ENCODE measurements at places on chromosomes 12 and 14.

DNA sequence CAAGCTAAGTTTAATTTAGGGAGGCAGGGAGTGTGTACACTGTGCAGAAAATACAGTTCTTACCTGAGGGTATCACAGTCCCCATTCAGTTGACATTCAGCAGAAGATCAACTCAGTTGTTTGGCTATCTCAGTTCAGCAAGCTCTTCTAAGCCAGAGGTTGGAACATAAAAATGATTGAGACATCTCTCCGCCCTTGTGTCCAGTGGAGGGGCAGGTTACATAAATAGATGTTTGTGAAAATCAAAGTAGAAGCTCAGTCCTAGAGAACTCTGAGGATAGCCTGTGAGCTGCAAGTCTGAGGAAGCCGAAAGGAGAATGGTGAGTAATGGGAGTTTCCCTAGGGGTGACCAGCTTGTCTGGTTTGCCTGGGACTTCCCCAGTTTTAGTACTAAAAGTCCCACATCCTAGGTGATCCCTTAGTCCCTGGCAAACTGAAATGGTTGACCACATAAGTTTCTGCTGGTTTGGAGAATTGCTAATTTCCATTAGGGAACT, 251.4 kb upstream of the ATP2B1 start:
- DNase-seq = no peak

GRCh38 chr12:93245543-93245942, 132.2 kb upstream of the NUDT4 start:
- DNase-seq = no peak

- no peak for DNase-seq
Observed at GRCh38 chr12:104285740-104286515, 17.6 kb upstream of the EID3 start.

GRCh38 chr14:76844223-76844622, 18.0 kb downstream of the LRRC74A start:
- DNase-seq = no peak

- no peak for DNase-seq
Observed at GRCh38 chr12:131642101-131642540, 68.8 kb upstream of the SFSWAP start.

DNA sequence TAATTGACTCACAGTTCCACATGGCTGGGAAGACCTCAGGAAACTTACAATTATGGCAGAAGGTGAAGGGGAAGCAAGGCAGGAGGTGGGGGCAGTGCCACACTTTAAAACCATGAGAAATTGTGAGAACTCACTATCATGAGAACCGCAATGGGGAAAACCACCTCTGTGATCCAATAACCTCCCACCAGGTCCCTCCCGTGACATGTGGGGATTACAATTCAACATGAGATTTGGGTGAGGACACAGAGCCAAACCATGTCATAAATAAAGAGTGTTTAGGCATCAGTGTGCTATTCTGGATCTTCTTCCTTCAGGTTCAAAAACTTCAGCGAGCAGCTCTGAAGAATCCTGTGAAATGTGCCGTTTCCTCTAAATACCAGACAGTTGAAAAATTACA, 9.7 kb downstream of the DDX47 start:
- no peak for DNase-seq

DNA sequence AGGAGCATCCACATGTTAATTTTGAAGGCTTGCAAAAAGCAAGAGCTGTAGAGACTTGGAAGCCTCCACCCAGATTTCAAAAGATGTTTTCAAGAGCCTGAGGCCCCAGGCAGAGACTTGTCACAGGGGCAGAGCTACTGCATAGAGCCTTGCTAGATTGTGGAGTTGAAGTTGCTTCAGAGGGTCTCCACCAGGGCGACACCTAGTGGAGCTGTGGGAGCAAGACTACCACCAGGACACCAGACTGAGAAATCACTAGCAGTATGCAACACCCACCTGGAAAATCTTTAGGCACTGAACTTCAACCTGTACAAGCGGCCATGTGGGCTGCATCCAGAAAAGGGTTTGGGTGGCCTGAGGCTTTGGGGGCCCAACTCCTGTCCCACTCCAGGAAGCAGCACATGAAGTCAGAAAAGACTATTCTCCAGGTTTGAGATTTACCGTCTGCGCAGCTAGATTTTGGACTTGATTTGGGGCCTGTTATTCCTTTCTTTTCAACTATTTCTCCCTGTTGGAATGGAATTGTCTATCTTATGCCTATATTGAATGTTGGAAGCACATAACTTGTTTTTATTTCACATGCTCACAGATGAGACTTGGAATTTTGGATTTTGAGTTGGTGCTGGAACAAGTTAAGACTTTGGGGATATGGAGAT, 508.6 kb downstream of the FLRT2 start:
- DNase-seq = peak; percentile 60

DNA sequence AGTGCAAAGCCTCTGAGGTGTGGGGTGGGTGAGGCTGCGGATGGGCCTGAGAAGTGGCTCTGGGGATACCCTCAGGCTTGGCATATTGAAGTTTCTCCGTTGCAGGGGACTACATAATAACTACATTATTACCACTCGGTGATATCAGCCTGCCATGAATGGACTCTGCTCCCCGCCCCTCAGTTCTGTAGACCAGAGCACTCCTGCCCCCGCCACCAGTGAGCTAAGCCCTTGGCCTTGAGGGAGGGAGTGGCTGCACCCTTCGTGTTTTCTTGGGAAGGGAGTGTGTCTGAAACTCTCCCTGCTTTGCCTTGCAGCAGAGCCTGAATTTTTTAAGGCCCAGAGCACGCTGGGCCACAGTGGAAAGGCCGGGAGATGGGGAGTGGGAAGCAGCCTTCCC, 1.7 kb downstream of the ORAI1 start:
- DNase-seq = no peak

DNA sequence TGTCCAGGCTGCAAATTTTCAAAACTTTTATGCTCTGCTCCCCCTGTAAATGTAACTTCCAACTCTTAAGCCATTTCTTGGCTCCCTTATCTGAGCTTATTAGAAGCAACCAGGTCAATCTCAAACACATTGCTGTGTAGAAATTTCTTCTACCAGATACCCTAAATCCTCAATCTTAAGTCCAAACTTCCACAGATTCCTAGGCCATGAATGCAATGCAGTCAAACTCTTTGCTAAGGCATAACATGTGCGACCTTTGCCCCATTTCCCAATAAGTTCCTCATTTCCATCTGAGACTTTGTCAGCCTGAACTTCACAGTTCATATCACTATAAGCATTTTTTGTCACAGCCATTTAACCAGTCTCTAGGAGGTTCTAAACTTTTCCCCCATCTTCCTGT, 64.5 kb downstream of the TMTC3 start:
- DNase-seq = no peak

DNA sequence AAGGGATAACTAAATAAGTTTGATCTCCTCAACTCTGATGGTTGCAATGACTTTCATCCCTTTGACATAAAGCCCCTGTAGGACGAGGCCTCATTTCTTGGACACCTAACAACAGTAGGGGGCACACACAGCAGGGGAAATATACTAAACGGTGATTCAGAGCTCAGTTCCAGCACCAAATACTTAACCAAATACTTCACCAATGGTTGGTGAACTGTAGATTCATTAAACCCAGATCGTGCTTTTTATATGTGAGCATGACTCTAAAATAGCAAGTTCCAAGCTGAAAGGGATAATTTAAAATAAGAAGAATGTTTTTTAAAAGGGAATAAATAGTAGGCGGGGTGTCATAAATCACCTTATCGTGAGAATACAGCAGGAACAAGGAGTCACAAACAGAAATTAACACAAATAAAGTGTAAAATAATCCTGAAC, 53.2 kb downstream of the ATG2B start:
- no peak for DNase-seq

DNA sequence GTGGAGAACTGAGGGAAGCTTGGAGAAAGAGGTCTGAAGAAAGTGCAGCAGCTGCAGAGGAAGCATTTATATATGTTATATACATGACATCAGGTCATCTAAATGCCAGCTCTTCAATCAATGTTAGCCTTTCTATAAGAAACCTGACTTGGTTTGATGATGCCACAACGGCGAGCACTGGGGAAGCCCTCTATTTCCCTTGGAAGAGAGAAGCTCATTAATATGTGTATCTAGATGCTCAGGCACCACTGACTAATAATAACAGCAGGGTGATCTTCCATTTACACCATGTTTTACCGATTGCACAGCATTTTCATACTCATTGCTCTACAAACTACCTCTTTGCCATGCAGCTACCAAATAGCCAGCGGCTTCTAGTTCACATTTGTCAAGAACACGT, 811 bp downstream of the ACYP1 start:
- DNase-seq = no peak

DNA sequence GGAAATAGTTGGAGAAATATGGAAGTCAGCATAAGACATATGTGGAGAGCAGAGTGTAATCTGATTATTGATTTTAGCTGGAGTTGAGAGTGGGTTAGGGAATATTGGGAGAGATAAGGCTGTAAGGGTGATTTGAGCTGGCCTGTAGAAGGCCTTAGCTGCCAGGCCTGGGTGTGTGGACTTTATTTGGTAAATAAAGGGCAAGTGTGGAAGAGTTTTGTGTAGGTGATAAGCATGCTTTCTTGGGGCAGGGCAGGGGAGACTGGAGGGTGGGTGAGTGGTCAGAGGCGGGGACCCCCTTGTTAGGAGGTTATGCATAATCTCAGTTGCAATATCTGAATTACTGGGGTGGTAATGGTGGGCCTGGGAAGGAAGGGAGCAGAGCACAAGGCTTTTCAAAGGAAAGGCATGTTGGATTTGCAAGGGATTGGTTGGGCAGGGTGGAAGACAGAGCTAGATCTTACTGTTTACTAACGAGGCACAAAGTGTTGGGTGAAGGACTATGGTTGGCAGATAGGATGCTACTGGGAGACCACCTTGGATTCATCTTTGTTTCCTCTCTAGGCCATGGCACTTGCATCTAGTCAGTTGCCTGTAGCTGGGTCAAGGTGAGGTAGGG, 5.5 kb downstream of the KHNYN start:
- DNase-seq = no peak

DNA sequence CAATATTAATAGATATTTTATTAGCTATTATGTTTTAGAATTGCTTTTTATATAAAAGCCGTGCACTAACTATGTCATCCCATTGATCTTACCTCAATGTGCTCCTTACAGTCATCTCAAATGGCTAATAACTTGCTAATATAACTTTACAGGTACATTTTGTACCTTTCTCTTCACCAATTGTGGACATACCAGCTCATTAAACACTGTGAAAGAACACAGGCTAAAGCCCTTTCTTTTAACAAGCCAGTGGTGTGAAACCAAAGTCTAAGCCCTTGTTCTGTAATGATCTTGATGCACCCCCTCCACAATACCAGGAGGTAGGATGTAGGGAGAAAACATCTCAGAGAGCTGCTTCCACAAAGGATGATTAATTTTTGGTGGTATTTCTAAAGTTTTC, 675.3 kb upstream of the USP15 start:
- no peak for DNase-seq

DNA sequence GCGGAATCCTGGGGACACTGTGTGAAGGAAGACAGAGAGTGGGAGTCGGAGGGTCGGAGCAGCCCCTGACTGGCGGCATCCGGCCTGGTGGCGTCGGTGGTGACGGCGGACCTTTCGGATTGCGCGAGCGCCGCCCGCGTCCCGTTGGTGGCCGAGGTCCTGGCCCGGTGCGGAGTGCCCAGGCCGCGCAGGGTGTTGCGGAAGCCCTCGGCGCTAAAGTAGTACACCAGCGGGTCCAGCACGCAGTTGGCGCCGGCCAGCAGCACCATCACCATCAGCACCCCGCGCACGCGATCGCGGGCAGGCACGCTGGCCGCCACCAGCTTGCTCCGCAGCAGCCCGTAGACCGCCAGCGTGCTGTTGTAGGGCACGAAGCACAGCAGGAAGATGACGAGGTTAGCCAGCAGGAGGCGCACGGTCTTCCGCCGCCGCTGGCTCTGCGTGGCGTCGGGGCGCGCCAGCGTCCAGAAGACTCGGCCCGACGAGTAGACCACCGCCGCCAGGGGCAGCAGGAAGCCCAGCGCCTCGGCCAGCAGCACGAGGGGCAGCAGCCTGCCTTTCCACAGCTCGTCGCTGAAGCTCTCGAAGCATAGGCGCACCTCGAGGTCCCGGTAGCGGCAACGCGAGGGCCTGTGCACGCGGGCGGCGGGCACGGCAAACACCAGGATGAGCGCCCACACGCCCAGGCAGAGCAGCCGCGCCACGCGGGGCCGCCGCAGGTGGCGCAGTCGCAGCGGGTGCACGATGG, 13.1 kb upstream of the CHD4 start:
- DNase-seq = peak; percentile 75

DNA sequence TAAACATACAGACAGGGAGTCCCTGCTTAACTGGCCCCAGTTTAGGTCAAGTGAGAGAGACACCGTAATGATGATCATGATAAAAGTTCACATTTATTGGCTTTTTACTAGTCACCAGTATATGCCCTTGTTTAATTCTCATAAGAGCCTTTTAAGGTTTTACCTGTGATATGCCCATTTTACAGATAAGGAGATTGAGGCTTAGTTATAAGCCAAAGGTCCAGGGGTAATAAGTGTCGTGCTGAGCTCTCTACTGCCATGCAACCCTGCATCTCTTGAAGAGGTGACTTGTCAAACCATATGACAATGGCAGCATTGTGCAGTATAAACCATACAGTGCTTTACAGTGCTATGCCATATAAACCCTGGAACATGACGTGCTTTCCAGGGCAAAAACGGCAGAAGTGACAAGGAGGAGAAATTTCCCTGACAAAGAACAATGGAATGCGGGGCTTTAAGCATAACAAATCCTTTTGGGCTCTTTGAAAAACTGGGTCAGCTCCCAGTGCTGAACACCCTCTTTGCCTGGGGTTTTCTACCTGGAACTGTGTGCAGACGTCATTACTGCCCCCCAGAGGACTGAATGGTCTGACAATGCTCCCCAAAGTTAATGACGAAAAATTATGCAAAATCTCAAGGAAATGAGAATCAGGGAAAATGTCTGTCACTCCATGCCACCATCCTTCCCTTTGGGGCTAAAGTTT, 59.7 kb upstream of the C14orf132 start:
- no peak for DNase-seq

- no peak for DNase-seq
Observed at GRCh38 chr12:52216807-52217206, 16.2 kb upstream of the KRT7 start.

DNA sequence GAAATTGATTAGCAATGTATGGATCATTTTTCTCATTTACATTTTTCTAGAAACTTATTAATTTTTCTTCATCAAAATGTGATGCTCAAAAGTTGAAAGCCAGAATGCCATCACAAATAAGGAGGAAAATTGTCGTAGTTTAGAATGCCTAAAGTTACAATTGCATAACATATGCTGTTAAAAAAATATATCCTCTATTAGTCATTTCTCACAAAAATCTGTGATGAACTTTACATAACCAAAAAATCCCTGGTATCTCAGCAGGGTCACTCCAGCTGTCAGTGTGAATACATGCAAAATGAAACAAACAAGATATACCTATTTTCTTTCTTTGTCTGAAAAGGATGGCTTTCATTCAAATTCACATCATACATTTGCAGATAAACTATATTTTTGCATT, 358.9 kb downstream of the PAWR start:
- no peak for DNase-seq

DNA sequence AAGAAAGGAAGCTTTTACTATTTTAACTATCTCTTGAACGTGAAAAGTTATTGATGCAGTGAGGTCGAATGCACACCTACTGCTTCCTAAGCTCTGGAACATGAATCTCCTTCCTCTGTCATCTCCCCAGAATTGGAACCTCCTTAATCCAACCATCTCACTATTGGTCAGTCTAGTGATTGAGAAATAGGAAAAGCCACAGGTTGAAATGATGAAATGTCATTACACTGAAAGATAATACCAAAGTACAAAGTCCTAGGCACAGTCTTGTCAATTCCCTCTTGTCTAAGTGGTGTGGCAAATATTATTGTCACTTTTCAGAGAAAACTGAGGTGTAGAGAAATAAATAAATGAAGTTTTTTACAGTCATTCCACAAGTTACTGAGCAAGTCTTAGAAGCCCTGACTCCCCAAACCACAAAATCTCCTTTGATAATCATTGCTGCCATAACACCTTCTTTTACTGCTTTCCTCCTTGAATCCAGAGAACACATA, 19.5 kb upstream of the HIGD1C start:
- DNase-seq = no peak
